ENCODE measurements at places on chromosomes 7 and 10. TPM values are rescaled to one million over a fixed set of nuclear protein-coding genes. Genes with fewer than 3 reads are reported as not detected.

Gene EPO
- polyA plus RNA-seq, result not detected

GRCh38 chr10:14547816-14548215 lies 217.1 kb upstream of the FRMD4A start:
- no peak for DNase-seq

DNA sequence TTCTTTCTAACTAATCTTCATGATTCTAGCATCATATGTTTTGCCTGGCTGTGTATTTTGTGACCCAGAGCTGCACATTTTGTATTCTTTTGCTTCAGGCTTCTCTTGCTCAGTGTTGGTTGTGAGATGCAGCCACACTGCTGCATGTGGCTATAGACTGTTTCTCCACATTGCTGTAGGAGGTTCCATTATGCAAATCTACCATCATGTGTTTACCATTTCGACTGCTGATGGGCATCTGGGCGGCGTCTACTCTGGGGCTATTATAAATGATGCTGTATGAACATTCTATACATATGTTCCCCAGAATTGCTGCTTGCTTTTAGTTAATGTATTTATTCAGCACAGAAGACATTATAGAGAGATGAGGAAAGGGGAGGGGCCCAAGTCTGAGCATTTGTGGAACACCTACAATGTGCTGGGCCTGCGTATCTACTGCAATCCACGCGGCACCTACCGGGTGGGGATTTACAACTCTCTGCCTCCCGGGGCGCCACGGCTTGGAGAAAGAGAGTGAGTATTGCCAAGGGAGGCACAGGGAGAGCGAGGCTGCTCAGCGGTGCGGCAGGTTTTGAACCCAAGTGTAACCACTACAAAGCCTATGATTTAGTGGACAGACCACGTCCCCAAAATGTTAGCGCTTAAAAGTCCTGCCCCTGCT lies 172.5 kb downstream of the PRKAG2 start:
- no peak for DNase-seq

GRCh38 chr10:3803295-3803926 lies 18.4 kb upstream of the KLF6 start:
- no peak for DNase-seq

GRCh38 chr10:122244001-122244975 lies 26.8 kb upstream of the BTBD16 start:
- DNase-seq, result no peak

- DNase-seq, result no peak
Observed at GRCh38 chr7:108413782-108414492, 42.3 kb downstream of the NRCAM start.

DNA sequence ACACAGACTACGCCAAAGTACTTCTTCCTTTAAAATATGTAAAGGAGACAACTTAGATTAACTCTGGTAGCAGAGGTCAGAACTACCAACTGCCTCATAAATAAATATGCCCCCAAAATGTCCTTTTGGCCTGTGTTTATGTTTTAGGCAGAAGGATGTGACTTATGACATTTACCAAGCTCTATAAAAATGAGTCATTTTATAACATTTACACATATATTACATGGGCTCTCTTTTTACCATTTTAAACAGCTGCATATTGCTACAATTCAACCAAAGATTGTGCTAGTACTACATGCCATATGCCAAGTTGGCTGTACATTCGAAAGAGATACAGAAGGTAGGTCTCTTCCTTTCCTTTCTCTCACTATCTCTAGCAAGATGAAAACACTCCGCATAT lies 12.4 kb downstream of the ABLIM1 start:
- no peak for DNase-seq

- no peak for DNase-seq
Observed at GRCh38 chr10:108631332-108631731, 1292.0 kb downstream of the XPNPEP1 start.

GRCh38 chr7:12369072-12369471 lies 34.6 kb downstream of the VWDE start:
- no peak for DNase-seq

- no peak for DNase-seq
Observed at GRCh38 chr10:46268076-46268881, 18.5 kb upstream of the ANTXRL start.

DNA sequence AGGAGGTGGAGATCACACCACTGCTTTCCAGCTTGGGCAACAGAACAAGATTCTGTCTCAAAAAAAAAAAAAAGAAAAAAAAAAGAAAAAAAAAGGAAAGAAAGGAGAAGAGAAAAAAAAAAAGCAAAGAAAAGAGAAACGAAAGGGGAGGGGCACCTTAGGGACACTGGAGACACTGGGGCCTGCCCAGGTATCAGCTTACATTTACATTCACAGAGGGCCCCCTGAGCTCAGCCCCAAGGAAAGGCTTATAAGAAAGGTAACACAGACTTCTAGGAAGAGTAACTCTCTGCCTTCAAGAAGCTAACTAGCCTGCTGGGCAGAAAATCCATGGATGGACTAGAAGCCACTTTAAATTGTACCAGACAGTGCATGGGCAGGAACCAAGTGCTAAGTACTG lies 108.8 kb downstream of the NPY start:
- no peak for DNase-seq

DNA sequence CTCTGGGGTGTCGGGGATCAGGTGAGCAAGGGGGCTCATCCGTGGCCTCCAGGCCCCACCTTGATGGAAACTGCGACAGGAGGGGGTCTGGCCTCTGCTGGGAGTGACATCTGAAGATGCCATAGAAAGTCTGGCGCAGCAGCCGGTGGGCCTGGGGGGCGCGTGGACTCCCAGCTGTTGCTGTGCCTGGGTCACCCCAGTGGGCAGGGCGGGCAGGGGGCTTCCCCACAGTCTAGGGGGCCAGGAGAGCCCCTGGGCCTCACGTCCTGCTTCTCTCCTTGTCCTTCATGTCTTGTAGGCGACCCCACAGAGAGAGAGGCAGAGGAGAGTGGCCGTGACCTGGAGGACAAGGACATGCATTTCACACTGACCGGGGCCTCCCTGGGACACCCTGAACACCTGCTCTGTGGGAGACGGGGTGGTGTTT lies 450.5 kb downstream of the DNAJB6 start:
- DNase-seq, result peak; percentile 41

DNA sequence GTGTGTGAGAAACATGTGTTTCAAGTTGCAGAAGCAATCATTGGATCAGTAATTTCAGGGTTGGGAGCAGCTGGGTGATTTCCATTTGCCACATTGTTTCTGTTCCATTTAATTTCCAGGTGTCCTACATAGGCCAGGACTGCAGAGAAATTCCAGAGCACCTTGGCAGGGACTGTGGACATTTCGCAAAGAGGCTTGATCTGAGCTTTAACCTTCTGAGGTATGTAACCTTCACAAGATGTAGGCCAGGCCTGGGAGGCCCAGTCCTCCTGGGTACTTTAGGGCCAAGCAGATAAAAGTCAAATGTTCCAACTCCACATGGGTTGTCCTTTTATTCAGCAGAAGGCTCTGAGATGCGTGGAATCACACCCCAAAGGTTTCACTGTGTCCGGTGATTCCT lies 6.9 kb downstream of the LRMDA start:
- DNase-seq, result no peak

DNA sequence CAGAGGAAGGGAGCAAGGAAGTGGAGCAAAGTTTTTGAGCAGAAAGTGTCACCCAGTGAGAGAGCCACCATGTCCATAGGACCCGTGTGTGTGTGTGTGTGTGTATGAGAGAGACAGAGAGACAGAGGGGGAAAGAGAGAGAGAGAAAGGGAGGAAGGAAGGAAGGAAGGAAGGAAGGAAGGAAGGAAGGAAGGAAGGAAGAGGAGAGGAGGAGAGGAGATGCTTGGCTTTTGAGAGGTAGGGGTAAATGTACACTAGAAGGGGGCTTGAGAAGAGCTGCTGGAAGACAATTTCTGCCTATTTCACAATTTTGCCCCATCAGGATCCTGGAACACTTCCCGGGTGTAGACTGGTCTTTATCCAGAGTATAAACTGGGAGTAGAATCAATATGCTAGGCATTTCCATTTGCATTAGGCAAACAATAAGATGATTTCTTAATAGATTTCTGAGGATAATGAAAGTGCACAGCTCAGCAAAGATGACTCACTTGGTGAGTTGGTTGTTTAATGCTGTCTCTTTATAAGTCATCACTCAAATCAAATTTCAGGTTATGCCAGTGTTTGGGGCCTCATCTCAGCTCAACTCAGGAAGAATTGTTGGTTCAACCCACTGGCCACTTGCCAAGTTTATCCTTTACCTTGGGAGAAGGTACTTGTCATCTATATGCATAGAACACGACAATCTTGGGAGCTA lies 70.0 kb upstream of the FAM13C start:
- no peak for DNase-seq

Gene TAS2R4
- 0.27 TPM for polyA plus RNA-seq

- DNase-seq, result no peak
Observed at GRCh38 chr7:99679032-99679399, 780 bp downstream of the CYP3A5 start.

DNA sequence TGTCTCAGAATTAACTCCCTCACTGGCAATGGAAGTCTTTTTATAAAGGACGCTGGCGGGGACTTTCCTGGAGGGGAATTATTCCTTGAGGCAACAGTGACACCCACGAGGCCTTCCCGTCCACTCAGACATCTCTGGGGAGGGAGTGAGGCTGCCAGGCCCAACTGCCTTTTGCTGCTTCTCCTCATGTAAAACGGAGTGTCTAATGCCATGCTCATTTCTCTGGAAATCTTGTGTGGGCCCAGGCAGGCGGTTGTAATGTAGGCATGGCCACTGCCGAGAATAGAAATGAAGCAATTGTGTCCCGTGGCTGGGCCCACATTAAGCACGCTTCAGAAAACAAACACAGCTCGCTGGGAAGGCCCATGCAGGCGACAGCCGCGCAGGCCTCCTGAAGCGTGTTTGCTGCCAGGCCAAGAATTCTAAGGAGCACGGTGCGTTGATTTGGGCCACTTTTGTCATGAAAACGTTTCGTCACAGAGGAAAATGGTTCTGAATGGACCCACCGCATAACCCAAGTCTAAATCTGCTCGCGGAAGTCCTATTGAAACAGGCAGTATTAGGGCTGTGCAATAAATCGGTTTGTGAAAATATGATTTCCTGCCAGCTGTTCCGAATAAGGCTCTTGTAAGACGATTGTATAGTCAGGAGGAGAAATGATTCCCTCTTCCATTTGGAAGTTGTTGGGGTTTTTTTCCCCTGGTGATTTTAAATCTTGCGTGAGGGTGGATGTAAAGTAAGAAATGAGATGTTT lies 104.2 kb upstream of the CHST15 start:
- no peak for DNase-seq

Gene CPVL
- polyA plus RNA-seq, result 3.2 TPM
